ENCODE measurements at places on chromosomes 4 and X. TPM values are rescaled to one million over a fixed set of nuclear protein-coding genes. Genes with fewer than 3 reads are reported as not detected.

REELD1 gene
- not detected for total RNA-seq

BEX4 gene
- total RNA-seq = not detected

PGAM4 gene
- not detected for total RNA-seq

TMEM144 gene
- total RNA-seq = 11.8 TPM

SYN1 gene
- not detected for total RNA-seq

UVSSA gene
- 19.9 TPM for total RNA-seq

RADX gene
- 4.3 TPM for total RNA-seq

POLN gene
- 5.2 TPM for total RNA-seq

ADH1B gene
- not detected for total RNA-seq

TBC1D9 gene
- total RNA-seq = 9.4 TPM

DNA sequence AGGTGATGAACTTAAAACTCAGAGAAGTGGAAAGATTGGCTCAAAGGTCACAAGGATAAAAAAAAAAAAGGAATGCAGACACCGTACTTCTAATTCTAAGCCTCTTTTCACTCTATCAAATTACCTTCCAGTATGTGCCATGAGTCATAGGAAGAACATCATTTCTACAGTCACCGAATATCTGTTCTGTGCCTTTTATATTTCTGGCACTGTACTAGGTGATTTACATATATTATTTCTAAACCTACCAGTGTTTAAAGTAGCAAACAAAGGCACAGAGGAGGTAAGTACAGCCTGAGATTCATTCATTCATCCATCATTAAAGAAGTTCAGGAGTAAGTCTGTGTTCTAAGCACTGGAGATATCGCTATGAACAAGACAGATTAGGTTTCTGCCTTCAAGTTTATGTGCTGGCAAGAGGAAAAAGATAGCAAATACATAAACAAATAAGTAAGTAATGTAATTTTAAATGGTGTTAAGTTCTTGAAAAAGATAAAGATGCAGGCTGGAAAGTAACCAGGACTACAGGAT lies 65.3 kb downstream of the PALLD start:
- DNase-seq = no peak
- no peaks in the 10 kb centered on the region for H3K36me3 ChIP-seq
- H3K4me1 ChIP-seq = peaks cover 37% of the 10 kb centered on the region
- H3K27me3 ChIP-seq = no peaks in the 10 kb centered on the region

DNA sequence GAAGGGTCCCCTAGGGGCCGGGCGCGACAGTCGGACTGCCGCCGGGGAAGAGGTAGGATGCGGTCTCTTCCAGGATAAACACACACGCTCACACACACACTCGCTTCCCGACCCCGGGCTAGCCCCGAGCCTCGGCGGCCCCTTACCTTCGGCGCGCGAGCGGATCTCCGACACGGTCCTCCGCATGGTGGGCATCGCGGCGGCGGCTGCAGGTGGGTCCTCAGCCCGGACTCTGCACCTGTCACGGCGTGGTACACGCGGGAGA lies 294 bp downstream of the ATP8A1 start:
- H3K36me3 ChIP-seq = peaks cover 23% of the 10 kb centered on the region
- H3K4me3 ChIP-seq = peak overlapping the region; percentile 72
- peaks cover 18% of the 10 kb centered on the region for H3K4me1 ChIP-seq
- H3K27ac ChIP-seq = no peak overlapping the region
- DNase-seq = no peak

GRCh38 chrX:24799565-24799964 lies 105.8 kb downstream of the POLA1 start:
- no peaks in the 10 kb centered on the region for H3K27me3 ChIP-seq
- no peak overlapping the region for H3K27ac ChIP-seq
- DNase-seq = no peak
- no peak overlapping the region for H3K4me3 ChIP-seq
- no peaks in the 10 kb centered on the region for H3K4me1 ChIP-seq

DNA sequence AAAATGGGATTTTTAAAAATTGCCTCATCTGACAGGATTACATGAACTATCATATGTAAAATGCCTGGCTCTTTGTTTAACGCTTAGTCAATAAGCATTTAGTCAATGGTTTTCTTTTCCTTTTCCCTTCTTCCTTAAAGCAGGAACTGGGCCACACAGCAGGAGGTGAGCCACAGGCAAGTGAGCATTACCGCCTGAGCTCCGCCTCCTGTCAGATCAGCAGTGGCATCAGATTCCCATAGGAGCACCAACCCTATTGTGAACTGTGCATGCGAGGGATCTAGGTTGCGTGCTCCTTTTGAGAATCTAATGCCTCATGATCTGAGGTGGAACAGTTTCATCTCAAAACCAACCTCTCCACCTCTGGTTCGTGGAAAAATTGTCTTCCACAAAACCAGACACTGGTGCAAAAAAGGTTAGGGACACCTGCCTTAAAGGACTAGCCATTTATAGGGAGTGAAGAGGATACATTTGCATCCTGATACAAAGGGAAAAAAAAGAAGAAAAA lies 306.1 kb downstream of the FBXW7 start:
- no peaks in the 10 kb centered on the region for H3K27me3 ChIP-seq
- no peak overlapping the region for H3K4me3 ChIP-seq
- H3K4me1 ChIP-seq = no peaks in the 10 kb centered on the region
- no peak overlapping the region for H3K27ac ChIP-seq
- H3K36me3 ChIP-seq = no peaks in the 10 kb centered on the region
- no peak for DNase-seq

DNA sequence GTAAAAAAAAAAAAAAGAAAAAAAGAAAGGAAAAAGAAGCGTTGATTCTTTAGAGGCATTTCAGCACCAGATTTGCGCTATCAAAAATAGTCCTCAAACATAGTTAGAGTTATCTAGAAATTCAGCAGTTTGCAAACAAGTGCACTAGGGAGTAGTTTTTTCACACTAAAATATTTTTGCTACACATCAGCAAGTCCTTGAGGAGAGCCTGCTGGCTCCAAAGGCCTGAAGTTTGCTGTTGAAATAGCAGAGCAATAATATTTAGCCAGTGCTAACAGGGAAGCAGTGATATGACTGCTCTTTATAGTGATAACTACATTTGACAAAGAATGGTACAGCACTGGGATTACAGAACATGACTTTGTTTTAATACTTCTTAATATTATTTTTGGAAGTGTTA lies 472.2 kb downstream of the PCDH7 start:
- DNase-seq = no peak
- no peak overlapping the region for H3K27ac ChIP-seq
- H3K4me1 ChIP-seq = no peaks in the 10 kb centered on the region
- no peaks in the 10 kb centered on the region for H3K27me3 ChIP-seq
- H3K36me3 ChIP-seq = no peaks in the 10 kb centered on the region
- H3K4me3 ChIP-seq = no peak overlapping the region

GRCh38 chrX:68440442-68440841 lies 7.1 kb upstream of the OPHN1 start:
- no peak for DNase-seq
- no peak overlapping the region for H3K27ac ChIP-seq
- no peaks in the 10 kb centered on the region for H3K27me3 ChIP-seq
- H3K36me3 ChIP-seq = no peaks in the 10 kb centered on the region

DNA sequence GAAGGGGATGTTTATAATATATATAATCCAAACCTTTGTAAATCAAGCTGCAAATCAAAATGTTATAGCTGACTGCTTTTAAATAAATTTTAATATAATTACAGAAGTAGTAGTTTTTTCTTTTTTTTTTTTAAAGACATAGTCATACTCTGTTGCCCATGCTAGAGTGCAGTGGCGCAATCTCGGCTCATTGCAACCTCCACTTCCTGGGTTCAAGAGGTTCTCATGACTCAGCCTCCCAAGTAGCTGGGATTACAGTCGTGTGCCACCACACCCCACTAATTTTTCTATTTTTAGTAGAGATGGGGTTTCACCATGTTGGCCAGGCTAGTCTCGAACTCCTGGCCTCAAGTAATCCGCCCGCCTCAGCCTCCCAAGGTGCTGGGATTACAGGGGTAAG lies 178.7 kb downstream of the FBXW7 start:
- no peaks in the 10 kb centered on the region for H3K36me3 ChIP-seq
- no peak for DNase-seq
- H3K4me1 ChIP-seq = peaks cover 7% of the 10 kb centered on the region
- no peaks in the 10 kb centered on the region for H3K27me3 ChIP-seq
- no peak overlapping the region for H3K27ac ChIP-seq
- no peak overlapping the region for H3K4me3 ChIP-seq

DNA sequence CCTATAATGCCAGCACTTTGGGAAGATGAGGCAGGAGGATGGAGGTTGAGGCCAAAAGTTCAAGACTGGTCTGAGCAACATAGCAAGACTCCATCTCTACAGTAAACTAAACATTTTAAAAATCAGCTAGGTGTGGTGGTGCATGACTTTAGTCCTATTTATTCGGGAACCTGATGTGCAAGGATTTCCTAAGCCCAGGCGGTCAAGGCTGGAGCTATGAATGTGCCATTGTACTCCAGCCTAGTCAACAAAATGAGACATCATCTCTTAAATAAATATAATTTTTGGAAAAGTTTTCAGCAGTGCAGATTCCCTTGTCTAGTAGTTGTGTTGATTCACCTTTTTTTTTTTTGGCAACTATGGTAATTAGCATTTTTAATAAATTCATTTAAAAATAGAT lies 928.7 kb upstream of the PRKX start:
- no peaks in the 10 kb centered on the region for H3K27me3 ChIP-seq
- DNase-seq = peak; percentile 14
- no peak overlapping the region for H3K4me3 ChIP-seq
- no peaks in the 10 kb centered on the region for H3K36me3 ChIP-seq
- no peaks in the 10 kb centered on the region for H3K4me1 ChIP-seq
- no peak overlapping the region for H3K27ac ChIP-seq

GRCh38 chrX:20519826-20520225 lies 253.1 kb upstream of the RPS6KA3 start:
- H3K36me3 ChIP-seq = no peaks in the 10 kb centered on the region
- peak overlapping the region; percentile 57 for H3K27ac ChIP-seq
- H3K4me1 ChIP-seq = peaks cover 35% of the 10 kb centered on the region
- H3K27me3 ChIP-seq = no peaks in the 10 kb centered on the region
- H3K4me3 ChIP-seq = no peak overlapping the region
- DNase-seq = no peak

DNA sequence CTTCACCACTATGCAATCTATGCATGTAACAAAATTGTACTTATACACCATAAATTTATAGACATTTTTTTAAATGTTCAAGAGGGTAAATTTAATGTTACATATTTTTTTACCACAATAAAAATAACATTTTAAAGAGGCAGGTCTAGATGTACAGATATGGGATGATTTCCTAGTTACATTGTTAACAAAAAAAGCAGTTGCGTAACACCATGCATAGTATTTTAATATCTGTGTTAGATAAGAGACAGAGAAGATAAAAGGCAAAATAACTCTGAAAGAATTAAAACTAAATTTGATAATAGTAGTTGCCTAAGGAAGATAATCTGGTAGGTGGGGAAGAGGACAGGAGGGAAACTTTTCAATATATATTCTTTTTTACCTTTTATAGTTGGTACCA lies 9.1 kb upstream of the ATRX start:
- no peak overlapping the region for H3K4me3 ChIP-seq
- no peak for DNase-seq
- no peaks in the 10 kb centered on the region for H3K27me3 ChIP-seq
- no peak overlapping the region for H3K27ac ChIP-seq
- no peaks in the 10 kb centered on the region for H3K4me1 ChIP-seq
- no peaks in the 10 kb centered on the region for H3K36me3 ChIP-seq

DNA sequence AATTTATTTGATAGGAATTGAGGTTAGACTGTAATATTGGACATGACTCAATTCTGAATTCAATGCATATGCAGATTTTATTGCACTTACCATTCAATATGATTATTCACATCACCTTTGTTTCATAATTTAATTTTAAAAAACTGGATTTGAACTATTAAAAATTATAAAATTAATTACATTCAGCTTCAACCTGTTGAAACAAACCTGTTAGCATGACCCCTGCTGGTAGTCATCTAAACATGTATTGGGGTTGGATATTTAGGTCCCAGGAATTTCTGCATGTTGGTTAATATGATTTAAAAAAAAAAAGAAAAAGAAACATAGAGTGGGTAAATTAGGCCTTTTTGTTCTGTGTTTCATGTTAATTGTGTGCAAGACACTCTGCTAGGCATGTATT lies 85.9 kb downstream of the ARSJ start:
- H3K27ac ChIP-seq = no peak overlapping the region
- H3K4me1 ChIP-seq = no peaks in the 10 kb centered on the region
- no peak overlapping the region for H3K4me3 ChIP-seq

DNA sequence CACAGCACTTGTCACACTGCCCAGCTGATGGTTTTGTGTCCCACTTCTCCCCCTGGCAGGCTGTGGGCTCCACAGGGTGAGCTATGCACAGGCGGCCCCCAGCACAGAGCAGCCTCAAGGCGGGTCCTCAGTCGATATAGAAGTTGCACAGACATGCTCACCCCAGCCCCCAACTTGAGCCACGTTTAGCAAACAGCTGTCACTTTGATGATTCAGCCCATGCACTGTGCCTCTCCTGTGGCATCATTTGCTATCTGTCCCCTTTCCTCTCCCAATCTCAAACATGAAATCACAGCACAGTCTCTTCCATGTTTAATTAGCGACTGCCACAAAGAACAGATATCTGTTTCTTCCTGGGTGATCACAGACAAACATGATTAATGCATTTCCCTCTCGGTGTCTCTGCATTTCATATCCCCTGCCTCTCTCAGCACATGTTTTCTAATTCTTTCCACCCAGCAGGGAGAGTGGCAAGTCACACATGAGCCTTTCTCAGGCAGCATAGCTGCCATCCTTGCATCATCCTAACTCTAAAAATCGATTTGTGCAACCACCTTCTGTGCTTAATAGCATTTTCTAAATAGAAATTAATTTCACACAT lies 204.9 kb downstream of the EVC2 start:
- DNase-seq = no peak
- no peak overlapping the region for H3K4me3 ChIP-seq
- H3K36me3 ChIP-seq = no peaks in the 10 kb centered on the region
- H3K4me1 ChIP-seq = no peaks in the 10 kb centered on the region

DNA sequence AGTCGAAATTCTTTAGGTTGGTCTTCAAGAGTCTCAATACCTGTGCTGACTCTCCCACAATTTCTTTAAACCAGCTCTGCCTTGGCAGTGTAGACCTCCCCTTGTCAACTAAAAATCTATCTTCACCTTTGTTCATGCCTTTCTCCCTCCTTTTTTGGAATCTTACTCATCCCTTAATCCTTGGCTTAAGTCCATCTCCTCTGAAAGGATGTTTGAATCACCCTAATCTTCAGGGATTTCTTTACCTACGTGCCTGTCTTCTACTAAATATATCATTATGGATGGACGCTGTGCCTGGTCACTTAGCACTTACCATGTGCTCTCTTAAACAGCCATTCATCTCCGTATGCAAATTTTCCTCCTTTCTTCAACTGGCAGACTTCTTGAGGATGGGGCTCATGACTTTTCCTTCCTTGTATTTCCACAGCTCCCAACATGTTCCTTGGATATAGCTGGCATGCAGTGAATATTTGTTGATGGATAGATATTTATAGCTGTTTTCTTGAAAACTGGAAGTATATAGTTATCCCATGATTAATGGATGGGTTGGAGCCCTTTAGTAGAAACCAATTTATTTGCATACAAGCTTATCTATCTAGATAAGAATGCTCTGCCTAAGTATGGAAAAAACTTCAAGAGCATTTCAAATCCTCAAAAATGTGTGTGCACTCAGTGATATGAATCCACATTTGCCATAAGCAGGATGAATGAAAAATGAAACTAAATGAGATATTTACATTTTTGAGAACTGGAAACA lies 166.6 kb downstream of the SPRY1 start:
- H3K4me1 ChIP-seq = peaks cover 46% of the 10 kb centered on the region

- peaks cover 30% of the 10 kb centered on the region for H3K4me1 ChIP-seq
- peaks cover 36% of the 10 kb centered on the region for H3K36me3 ChIP-seq
- no peak for DNase-seq
These were observed 617 bp upstream of the MRFAP1L1 start for GRCh38 chr4:6710282-6710681.

- no peak overlapping the region for H3K27ac ChIP-seq
- H3K27me3 ChIP-seq = peaks cover 25% of the 10 kb centered on the region
- DNase-seq = no peak
- no peaks in the 10 kb centered on the region for H3K4me1 ChIP-seq
- no peak overlapping the region for H3K4me3 ChIP-seq
These were observed 2.7 kb downstream of the ARHGEF6 start for GRCh38 chrX:136778020-136778419.
